ENCODE measurements at places on chromosomes 3 and 15.

DNA sequence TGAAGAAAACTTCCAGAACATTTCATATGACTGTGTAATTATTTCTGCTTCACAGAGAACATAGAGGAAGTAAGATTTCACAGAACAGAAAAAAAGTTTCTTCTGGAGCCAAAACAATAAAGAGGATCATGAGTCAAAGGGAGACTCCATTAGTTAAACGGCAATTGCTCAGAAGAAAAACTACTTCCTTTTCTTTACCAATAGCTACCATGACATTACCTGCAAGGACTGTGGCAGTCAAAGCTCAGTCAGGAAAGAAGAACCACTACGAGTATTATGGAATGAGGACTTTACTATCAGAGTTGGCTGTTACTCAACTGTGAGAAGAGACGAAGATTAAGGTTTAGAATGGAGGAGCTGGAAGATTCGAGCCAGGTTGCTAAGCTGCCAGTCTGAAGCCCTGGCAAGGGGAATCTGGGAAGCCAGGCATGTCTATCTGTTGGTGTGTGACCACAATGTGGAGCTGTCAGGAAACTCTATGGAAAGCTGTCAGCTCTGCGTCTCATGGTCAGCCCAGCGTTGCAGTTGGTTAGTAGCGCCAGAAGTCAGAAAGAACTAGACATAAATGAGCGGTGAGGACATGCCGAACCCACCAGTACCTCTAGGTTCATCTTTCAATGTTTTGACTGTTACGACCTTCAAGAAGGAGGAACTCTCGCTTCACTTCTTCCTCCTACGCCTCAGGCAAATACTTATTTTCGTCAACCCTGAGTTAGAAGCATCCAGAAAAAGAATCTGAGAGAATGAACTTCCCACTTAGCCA lies 604.3 kb downstream of the FGF12 start:
- no peak for DNase-seq

- DNase-seq: no peak
Observed at GRCh38 chr3:134877788-134878187, 82.7 kb downstream of the EPHB1 start.

- no peak for DNase-seq
Observed at GRCh38 chr15:94027581-94027980, 203.8 kb upstream of the MCTP2 start.

DNA sequence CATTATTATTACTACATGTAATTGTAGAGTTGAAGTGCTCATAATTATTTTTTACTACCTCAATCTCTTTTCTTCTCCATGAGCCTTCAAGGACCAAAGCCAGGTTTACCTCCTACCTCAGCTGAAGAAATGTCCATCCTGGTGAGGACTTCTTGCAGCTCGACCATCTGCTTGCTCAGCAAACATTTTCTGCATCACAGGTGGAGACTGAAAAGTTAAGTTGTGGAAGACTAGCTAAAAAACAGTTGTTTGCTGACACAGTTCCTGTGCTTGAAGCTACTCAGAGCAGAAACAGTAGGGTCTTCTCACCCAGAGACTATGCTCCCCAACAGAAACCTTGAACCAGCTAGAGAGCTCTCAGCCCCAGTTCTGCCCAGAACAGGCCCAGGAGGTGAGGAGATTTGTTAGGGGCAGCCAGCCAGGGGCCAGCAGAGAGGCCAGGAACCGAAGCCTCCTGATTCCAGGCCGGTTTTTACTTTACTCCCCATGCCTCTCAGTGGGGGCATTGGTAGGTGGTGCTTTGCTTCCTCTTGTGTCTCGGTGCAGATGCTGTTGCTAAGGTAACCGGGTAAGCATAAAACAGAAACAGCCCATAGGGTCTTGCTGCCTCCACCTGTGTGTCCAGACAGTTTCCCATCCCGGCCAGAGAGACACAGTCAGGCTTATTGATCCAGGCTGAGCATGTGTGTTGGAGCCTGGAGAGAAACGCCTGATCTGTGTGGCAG lies 54.9 kb downstream of the CCNL1 start:
- no peak for DNase-seq

- DNase-seq: no peak
Observed at GRCh38 chr3:86969500-86970189, 21.3 kb downstream of the VGLL3 start.

DNA sequence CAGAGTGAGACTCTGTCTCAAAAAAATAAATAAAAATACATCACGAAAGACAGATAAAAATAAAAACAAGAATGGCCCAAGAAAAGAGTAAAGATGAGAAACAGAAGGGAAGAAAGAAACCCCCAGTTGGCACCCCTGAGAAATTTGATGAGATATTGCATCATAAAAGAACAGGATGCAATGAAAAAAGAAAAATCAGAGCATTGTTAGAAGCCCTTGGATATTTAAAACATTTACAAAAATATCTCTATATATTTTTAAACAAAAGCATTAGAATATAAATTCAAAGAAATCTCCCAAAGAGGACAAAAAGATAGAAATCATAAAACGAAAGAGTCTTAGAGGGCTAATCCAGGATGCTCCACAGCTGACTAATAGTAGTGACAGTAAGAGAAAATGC lies 18.6 kb upstream of the ZBTB38 start:
- DNase-seq: no peak

DNA sequence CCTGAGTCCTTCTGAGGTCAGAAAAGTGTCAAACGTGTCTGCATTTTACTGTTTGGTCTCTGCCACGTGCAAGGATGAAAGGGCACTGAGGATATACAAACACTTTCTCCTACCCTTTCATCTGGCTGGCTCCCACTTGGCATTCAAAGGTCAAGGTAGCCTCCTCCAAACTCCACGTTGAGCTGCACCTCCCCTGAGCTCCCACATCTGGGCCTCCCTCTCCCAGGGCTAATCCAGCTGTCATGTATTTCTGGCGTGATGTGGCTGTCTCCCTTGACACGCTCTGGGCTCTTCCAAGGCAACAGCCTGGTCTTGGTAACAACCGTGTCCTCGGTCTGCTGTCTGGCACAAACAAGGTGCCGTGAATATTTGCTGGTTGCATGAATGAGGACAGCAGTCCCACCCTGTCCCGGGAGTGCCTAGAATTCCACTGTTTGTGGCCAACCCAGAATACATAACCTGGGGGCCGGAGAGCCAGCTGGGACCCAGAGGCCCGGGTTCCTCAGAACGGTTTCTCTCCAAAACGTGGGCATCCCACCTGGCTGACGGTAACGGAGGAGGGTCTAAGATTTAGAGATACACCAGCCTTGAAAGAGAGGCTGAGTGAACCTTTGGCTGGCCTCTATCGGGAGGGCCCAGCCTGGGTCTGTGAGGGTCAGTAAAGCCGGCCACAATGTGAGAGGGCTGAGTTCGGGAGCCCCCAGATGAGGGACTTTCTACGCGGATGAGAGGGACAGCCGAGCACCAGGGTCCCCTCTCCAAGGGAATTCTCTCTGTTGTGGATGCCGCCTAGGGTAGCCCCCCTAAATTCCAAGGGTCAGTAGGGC lies 767 bp downstream of the GLT8D1 start:
- DNase-seq: no peak

DNA sequence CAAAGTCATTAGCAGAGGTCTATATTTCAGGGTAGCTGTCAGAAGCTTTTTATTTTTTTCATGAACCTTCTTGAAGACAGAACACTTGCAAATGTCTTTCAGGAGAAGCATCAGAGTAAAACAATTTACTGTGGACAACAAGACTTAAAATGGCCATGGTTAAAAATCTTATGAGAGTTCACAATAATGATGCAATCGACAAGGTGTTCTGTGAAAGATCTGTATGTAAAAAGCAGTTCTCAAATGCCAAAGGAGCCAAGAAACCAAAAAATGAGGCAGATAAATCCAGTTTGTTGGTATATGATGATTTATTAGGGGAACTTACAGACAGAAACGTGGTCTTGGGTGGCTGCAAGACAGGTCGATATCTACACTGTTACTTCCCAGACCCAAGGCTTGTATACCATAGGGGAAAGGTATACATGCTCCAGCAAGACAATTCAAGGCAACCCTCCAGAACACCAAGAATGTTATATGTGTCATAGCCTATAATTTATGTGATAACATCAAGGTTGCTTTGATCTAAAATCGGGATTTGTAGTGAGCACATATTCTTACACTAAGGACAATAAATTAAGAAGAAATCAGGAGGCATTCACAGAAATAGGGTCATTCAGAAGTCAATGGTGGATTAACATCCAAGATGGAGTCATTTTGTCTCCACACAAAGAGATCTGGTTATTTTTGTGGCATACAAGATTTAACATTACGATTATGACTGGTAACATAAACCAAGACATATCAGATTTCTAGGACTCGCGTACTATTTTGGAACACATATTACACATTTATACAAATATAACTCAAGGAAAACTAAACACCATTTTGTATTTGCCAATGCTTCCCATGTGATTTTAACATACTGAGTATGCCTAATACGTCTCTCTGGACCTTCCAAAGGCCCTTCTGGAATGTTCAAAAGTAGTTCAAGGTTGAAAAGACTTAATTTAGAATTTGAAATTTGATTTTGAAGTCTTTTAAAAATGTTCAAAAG lies 316.4 kb downstream of the THSD4 start:
- DNase-seq: no peak

DNA sequence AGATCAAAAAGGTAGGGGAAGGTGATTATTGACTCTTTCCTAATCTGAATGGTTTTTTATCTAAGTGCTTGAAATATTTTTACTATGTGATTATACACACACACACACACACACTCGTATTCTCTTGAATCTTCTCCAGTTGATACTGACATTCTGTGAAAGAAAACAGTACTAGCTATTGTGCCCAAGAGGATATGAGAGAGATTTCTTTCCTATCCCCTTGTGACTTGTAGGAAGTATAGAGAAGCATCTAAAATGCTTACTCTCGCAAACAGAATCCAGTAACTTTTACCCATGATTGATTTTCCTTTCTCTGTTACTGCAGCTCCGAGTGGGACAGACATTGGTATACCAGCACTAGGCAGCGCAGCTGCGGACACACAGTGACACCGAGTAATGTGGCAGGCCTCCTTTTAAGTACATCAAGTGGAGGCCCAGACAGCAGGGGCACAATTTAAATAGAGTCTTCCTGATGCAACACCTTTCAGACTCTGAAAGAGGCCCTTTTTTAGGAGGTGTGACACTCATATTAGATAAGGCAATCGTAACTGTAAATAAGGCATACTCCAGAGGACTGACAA lies 421.0 kb upstream of the CNTN4 start:
- no peak for DNase-seq

DNA sequence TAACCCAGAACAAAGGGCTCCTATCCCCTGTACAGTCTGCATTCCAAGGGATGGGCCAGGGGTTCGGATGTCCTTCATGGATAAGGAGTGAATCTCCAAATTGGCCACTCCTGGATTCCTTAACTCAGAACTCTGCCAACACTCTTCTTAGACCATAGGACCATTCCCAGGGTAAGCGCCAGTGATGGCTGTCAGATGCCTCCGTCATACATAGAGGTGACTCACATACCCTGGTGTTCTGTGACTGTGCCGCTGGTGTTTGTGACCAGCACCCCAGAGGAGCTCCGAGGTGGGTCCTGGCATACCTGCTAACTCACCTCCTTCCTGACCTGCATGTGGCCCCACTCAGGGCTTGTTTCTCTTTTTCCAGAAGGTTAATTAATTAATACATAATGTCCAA lies 134.7 kb downstream of the KLF13 start:
- DNase-seq: no peak

DNA sequence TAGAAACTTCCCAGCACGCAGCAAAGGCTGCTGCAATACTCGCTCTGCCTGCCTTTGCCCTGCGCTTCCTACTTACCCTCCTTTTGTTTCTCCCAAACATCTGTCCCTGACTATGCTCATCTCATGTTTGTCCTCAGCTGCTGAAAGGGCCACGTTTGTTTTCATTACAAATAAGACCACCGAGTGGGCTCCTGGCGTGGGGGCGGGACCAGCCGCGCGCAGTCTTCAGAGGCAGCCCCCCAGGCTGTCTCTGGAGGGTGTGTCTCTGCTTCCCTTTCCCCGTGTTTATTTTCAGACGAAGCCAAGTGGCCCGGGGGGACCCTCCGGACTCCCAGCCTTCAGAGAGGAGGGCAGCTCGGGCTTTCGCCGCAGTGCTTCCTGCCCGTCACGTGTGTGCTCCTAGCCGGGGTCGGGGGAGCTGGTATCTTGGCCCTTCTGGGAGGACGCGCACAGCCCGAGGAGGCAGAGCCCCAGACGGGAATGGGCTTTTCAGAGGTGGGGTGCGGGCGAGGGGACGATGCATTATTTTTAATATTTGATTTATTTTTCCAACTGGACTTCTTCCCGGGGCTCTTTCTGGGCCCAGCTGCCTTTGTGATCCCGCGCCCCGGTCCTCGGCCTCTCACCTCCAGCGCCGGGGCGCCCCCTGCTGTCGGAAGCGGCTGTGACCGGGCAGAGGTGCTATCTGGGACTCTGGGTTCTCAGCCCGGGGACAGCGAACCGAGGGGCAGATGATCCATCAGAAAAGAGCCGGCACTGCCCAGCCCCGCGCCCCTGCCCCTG lies 70.0 kb upstream of the CGNL1 start:
- DNase-seq: no peak

- DNase-seq: no peak
Observed at GRCh38 chr3:149368201-149368673, 9.2 kb downstream of the TM4SF1 start.

- no peak for DNase-seq
Observed at GRCh38 chr15:22887157-22887951, 48.9 kb downstream of the NIPA2 start.

DNA sequence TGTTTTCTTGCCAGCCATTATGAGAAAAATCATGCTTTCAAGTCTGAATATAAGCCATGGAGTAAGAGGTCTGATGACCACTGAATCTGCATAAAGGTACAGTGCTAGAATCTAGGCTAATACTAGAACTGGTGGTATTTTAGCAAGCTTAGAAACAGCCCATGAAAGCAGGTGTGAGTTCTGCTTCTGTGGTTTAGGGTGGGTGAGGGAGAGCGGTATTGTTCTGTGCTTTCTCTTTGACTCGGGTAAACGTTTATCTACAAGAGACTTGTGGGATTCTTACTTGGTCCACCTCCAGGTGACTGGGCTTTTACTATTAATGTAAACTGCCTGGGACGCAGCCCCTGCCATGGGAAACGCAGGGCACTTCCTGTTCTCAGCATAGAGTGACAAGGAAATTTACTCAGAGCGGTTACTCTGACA lies 55.2 kb downstream of the PGPEP1L start:
- no peak for DNase-seq

- no peak for DNase-seq
Observed at GRCh38 chr15:36373550-36373949, 205.9 kb upstream of the CDIN1 start.

DNA sequence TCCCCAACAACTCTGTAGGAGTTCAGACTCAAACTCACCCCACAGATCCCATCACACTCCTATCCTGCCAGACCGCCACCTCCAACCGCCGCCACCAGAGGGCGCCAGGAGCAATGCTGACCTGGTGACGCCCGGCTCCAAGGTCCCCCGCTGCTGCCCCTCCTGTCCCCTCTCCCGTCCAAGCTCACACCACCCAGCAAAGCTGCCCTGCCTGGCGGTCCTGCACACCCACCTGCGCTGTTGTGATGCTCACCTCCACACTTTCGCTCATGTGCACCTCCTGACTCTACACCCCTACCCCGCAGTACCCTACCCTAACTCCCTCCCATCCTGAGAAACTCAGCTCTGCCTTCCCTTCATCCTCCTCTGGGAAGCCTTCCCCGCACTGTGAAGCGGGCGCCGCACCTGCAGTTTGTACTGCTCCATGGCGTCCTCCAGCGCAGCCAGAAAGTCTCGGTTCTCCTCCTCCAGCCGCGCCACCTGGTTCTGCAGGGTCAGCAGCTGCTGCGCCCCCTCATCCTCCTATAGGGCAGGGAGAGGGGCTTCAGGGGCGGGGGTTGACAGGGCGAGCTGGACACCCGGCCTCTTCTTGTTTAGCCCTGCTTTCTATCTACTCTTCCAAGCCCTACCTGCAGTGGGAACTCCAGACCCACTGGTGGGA lies 7.9 kb downstream of the KIF7 start:
- DNase-seq: no peak

GRCh38 chr3:134901461-134901860 lies 106.4 kb downstream of the EPHB1 start:
- DNase-seq: no peak

All from keratinocyte (primary cell).